ENCODE measurements at places on chromosomes 3 and 15.

DNA sequence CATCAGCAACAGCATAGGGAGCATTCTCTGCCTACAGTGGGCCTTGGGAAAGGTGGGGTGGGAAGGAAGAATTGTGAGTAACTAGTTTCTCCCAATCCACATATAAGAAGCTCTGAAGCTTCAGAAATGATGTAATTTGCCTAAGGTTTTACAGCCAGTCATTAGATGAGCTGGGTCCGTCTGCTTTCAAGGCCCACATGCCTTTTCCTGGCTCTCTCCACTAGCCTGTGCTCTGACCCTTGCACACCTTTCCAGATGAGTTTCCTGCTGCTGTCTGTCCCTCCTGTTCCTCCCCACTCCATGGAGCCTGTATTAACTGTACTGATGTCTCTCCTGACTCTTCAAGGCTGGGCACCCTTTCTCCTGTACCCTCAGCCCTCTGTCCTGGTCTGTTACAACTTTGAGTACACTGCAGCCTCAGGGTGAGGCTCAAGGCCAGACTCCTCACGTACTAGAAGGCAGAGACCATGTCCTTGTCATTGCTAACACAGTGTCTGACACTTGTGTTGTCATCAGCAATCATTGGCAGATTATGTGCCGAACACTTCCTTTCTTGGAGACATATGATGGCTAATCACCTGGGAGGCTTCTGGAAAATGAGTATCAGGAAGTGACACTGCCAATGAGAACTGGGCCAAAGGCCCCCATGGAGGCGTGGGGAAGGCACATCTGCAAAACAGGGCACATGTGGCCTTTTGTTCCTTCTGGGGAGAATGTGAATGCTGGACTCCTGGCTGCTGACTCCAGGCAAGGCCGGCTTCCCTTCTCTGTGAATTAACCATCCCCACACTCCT, 6.6 kb downstream of the TM6SF1 start:
- DNase-seq, result no peak

DNA sequence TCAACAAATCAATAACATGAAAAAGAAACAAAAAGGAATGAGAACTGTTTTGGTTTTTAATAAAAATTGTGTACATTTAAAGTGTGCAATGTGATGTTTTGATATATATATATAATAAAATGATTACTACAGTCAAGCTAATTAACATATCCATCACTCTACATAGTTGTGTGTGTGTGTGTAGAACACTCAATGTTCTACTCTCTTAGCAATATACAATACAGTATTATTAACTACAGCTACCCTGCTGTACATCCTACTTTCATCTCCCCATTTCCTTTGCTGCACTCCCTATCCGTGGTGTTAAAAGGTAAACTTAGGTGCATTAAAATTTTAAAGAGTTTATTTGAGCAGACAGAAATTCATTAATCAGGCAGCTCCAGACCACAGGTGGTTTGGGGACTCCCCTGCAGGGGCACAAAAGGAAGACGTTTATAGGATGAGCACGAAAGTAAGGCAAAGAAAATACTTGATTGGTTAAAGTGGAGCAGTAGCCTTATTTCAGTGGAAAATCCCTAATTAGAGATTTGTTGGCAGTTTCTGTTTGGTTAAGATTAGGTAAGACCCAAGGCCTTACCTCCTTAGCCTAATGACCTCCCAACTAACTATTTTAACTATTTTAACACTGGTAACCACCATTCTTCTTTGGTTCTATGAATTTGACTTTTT, 61.8 kb upstream of the SNRK start:
- DNase-seq, result peak; percentile 25

- no peak for DNase-seq
Measured at GRCh38 chr15:74050556-74051234, 31.7 kb downstream of the GOLGA6A start.

DNA sequence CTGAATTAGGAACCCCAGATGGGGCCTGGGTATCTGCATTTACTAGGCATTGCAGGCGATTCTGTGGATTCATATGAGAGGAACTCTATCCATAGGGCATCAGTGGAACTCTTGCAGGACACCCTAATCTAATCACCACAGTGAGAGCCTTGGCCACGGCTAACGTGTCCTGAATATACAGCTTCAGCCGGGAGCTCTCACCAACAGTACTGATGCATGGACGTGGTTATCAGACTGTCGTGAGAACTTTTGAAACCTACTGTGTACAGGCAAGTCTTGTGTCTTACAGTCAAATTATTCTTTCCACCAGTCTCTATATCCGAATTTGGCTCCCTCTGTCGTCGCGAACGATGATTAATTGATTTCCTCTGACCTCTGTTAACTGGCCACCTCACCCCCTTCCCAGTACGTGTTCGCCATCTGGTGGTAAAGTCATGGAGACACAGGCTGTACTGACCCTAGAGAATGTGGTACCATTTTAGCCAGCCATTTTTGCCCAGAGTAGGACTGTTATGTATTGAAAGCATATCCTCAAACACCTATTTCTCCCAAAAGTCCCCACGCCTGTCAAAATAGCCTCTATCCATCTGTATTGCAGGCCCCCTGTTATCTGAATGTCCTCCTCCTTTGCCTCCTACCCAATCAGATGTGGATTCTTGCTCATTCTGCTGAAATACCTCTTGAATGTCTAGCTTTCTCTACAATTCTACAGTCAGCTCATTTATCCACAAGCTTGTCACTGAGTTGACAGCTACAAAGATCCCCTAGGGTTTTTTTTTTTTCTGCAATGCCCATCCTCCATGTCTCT, 39.7 kb downstream of the GLDN start:
- DNase-seq, result peak; percentile 16

DNA sequence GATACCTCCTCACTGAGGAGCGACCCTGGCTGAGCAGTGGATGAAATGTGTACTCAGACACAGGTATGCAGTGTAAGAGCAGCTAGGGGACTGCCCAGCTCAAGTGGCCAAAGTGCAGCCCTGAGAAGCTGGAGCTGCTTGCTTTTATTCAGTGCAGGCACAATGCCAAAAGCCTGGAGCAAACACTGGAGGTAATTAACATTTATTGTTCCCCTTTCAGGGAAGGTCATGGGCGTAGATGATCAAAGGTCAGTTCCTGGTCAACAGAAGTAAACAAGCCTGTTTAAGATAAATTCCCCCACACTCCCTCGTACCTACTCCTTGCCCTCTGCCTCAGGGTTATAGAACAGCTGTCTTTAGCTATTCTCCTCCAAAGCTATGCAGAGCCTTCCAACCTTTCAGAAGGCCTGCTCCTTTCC, 17.5 kb downstream of the PLA2G4F start:
- no peak for DNase-seq

DNA sequence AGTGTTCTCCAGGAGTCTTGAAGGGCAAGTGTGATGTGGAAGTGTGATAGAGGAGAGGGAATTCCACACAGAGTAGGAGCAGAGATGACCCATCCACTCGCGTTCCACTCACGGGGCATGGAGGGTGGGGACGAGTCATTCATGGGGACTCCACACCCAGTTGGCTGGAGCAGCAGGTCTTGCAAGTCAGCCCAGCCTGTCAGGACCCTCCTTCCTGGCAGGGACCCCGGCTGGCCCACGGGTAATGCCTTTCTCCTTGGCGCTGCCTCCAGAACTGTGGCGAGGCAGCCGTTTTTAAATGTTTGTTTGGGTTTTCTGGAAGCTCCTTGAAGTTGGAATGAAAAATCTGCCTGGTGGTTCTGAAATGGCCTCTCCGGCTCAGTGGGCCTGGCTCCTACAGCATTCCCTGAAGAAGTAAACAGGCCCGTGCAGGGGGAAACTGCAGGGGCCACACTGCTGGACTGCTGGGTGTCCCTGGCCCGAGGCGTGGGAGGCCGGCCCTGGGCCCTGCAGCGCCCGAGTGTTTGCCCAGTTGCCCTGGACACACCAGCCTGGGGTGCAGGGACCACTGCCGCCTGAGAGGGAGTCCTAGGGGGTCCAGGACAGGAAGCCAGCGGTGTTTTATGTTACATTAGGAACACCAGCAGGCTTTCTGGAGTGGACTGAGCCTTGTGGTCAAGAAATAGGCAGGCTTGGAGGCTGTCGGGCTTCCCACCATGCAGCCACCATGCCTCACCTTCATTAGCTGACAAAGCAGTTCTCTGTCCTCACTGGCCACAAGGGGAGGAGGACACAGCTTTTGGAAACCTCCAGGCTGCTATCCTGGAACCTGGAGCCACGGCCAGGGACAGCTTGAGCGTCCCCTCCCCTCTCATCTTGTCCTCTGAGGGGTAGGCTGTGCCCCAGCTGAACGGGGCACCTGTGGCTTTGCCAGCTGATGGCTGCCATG, 61.3 kb downstream of the CEMIP start:
- no peak for DNase-seq

DNA sequence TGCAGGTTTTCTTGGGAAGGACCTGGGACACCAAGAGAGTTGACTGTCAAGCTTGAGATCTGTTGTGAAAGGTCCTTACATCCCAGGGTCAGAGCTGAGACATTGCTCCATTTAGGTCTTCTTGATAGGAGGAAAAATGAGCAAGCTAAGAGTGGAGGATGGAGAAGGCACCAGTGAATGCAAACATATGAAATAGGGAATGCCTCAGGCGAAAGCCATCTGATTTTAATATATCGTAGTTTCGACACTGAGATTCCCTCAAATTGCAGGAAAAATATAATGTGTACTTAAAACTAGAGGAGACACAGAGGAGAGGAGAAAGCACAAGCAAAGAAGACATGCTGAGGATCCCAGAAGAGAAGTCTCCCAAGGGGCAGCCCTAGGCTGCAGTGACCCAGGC, 85.5 kb downstream of the TM4SF4 start:
- DNase-seq, result no peak
